Stimulated activated CD8-positive, alpha-beta memory T cell treated with anti-CD3 and anti-CD28 coated beads, Interleukin-15, amount 100 ng/mL, for 48 hours (primary cell): ENCODE measurements at places on chromosomes 13 and 19.

GRCh38 chr13:43044720-43045301 is 21.4 kb downstream of the DNAJC15 start:
- DNase-seq: no peak

DNA sequence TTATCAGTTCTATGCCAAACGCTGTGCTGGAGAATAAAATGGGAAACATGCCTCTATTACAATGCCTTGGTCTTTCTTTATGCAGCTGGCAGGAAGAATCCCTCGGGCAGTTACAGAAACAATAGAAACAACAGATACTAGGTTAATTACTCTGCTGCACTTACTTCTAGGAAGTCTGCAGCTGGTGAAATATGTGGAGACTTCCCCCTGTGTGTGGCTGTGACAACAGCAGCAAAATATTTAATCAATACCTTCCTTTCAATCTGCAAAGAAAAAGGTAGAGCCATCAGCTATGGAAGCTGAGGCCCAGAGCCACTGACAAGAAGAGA is 9.9 kb downstream of the STOML3 start:
- no peak for DNase-seq

- no peak for DNase-seq
Observed at GRCh38 chr13:23684647-23685046, 114.4 kb downstream of the TNFRSF19 start.

GRCh38 chr13:73828811-73829210 is 305.4 kb downstream of the KLF12 start:
- DNase-seq: no peak

DNA sequence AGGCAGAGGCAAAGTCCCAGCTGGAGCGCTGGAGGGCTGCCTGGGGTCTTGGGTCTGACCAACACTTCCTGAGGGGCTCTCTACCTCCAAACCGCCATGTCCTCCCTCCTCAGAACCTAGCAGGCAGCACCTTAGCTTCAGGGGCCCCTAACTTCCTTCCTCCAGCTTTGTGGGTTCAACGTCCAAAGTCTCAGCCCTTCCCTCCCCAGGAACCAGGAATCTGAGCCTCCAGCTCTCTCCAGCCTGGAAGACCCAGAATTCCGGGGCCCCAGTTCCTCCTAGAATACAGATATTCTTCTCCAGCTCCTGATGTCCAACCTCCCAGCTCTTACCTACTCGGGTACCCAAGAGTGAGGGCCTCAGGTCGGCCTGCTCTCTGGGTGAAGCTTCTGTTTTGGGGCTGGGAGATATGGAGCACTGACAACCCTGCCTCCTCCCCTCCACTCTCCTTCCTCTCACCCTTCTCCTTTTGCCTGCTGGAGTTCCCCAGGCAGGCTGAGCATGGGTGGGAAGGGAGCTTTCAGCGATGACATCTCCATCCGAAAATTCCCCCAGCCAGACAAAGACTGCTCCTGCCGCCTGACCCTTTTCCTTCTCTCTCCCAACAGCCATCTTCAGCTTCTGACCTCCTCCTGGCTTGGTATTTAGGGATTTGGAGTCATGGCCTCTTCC is 3.5 kb downstream of the TMEM150B start:
- DNase-seq: no peak

DNA sequence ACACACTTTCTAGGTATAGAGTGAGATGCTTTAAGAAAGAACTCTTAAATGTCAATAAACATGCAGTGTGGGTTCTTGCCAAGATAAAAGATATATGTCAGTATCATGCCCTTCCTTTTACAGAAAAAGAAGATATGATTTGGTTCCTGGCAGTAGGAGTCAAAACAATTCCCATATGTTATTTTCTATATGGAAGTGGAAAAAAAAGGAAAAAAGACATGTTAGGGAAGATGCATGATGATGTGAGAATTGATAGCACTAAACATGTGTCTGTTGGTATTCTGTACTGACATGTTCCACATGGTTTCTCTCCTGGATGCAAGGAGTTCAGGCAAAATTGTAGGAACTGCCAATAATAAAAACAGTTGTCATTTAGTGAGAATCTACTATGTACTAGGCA is 318.8 kb upstream of the DACH1 start:
- DNase-seq: no peak
